ENCODE measurements at places on chromosomes 11 and 22.

DNA sequence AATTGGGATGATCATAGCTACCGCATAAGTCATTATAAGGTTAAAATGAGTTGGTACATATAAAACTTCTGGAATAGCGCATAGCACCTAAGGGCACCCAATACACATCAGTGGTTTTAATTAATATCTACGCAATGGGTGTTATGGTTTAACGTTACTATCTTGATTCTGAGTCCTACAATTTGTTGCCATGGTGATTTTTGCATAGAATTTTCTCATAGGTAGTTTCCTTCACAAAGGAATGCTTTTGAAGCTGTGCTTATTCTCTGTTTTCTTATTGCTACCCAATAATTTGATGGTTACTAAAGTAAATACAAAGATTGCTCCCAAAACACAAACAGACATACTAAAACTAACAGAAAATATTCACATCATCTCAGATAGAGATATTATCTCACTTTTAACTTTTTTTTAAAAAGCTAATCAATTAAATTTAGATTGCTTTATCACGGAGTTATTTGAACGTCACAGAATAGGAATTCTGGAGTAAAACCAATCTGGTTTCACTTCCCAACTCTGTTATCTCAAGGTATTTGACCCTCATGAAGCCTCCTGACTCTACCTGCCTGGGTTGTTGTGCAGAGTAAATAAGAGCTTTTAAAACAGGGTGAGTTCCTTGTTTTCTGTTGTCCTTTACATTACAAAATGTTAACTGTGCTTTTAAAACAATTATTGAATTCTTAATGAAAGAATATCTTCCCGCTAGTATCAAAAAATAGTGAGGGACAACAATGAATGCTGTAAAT lies 635.5 kb upstream of the CCDC90B start:
- DNase-seq = no peak

DNA sequence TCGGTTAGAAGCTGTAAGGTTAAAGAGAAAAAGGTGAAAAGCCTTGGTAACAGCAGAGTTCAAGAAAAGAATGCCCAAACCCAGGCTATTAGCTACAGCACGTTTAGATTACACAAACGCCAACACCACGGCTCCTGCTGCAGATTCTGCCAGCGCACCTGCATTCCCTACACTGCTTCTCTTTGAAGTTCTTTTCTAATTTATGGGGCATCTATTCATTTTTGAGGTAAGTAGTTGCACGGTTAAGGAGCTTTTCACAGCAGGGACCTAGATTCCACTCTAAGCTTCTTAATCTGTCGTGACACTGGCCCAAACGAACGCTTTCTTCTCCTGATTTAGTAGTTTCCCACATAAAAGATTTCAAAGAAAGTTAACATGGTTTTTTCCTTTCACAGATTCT lies 38.0 kb upstream of the CHKA start:
- no peak for DNase-seq

- DNase-seq = no peak
Measured at GRCh38 chr22:22161924-22162851, 82.4 kb upstream of the VPREB1 start.

DNA sequence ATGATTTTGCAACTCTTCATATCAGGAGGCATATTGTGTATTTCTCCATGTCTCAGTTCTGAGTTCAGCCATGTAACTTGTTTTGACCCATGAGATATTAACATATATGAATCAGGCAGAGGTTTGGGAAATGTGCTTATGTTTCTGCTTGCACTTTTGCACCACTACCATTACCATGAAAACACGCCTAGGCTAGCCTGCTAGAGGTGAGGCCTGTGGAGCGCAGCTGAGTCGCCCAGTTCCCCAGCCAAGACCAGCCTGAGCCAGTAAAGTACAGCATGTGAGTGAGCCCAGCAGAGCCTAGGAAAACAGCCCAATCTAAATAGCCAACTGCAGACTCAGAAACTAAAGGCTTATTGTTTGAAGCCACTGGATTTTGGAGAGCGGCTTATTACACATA lies 18.4 kb upstream of the MYOD1 start:
- DNase-seq = no peak

GRCh38 chr11:86940122-86940777 lies 14.9 kb downstream of the FZD4 start:
- DNase-seq = no peak

DNA sequence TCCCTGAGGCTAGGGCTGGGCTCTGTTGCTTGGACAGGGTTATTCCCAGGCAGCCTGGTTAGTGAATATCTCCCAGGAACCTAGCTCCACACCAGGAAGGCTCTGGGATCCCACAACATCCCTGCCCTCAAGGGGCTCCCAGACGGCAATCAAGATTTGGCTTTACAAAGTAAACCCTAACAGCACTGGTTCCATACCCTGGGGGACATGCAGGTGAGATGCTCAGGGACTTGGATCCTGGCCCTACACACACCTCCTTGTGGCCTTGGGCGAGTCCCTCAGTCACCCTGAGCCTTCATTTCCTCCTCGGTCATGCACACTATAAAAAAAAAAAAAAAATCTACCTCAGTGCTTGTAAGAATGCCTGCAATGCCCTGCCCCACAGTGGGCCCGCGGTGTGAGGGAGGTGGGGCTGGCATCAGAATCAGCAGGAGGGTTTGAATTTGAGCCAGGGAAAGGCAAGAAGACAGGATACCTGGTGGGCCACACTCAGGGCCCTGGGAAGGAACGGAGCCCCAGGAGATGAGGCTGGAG lies 86.3 kb downstream of the MORC2 start:
- no peak for DNase-seq

DNA sequence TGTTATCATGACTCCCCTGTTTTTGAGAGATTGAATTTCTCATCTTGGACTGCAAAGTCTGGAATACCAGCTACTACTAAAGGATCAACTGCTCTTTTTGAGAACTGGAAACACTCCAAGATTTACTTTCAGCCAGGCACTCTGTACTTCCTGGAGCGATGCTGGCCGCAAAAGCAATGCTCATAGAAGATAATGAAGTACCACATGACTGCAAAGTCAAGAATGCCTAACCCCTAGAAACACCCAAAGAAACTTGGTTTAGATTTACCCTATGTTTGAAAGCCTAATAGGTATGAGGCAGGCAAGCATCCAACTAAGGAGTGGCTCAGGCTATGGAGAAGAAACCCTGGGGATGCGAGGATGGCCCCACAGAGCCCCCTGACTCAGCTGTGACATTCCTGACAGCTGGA lies 47.7 kb upstream of the ARHGAP20 start:
- no peak for DNase-seq

DNA sequence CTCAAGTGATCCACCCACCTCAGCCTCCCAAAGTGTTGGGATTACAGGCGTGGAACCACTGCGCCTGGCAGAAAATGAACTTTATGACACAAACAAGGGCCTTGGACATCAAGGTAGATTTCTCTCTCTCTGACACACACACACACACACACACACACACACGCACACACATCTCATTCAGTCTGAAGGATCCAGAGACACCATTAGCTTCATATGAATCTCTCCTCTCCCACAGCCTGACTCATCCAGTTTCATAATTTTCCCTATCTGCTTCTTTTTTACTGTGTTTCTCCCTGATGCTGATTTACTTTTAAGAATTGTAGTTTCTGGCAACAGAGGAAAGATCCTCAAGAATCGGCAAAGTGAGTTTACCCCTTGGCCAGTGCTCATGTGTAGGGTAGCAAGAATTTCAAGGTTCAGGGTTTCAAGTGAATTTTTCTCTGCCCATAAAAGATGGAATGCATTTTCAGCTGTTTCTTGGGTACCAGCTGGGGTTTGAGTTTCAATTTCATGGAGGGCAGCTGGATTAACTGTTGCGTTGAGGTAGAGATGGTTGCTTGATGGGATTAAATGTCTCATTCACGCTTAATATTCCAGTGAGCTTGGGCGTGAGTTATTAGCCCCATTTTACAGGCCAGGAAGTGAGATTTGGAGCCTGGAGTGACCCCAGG lies 3.5 kb downstream of the MYO18B start:
- no peak for DNase-seq

GRCh38 chr11:35042224-35042623 lies 96.7 kb upstream of the CD44 start:
- no peak for DNase-seq

- DNase-seq = no peak
Measured at GRCh38 chr11:961921-962320, 36.3 kb downstream of the AP2A2 start.

DNA sequence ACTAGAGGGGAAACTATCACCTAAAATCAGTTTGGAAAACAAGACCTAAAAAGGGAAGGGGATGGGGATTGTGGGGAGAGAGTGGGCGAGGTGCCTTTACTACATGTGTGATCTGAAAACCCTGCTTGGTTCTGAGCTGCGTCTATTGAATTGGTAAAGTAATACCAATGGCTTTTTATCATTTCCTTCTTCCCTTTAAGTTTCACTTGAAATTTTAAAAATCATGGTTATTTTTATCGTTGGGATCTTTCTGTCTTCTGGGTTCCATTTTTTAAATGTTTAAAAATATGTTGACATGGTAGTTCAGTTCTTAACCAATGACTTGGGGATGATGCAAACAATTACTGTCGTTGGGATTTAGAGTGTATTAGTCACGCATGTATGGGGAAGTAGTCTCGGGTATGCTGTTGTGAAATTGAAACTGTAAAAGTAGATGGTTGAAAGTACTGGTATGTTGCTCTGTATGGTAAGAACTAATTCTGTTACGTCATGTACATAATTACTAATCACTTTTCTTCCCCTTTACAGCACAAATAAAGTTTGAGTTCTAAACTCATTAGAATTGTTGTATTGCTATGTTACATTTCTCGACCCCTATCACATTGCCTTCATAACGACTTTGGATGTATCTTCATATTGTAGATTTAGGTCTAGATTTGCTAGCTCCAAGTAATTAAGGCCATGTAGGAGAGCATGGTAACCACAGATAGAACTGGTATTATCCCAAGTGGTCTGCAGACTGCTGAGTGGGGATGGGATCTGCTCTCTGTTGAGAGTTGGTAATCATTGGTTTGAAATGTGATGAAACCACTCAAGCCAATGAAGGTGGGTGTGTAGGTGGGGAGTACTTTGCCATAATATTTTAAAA lies 3.6 kb downstream of the NEAT1 start:
- DNase-seq = no peak

DNA sequence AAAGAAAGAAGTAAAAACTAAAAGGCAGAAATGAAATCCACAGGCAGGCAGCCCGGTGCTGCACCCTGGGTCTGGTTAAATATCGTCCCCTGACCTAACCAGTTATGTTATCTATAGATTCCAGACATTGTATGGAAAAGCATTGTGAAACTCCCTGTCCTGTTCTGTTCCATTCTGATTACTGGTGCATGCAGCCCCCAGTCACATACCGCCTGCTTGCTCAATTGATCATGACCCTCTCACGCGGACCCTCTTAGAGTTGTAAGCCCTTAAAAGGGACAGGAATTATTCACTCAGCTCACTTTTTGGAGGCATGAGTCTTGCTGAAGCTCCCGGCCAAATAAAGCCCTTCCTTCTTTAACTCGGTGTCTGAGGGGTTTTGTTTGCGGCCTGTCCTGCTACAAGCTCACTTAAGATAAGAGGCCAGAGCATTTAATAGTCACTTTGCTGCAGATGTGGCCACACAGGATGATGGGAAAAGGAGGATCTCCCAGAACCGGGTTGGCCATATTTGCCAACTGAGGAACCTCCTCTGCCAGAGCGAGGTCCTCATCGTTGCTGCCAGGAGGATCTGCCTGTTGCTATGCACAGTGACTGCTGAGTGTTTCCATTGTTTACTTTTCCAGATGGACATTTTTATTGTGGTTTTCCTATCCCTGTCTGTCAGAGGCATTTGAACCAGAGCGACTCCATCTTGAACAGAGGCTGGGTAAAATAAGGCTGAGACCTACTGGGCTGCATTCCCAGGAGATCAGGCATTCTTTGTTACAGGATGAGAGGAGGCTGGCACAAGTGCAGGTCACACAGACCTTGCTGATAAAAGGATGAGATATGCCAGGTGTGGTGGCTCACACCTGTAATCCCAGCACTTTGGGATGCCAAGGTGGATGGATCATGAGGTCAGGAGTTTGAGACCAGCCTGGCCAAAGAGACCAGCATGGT lies 10.2 kb downstream of the C11orf96 start:
- no peak for DNase-seq

- no peak for DNase-seq
Measured at GRCh38 chr11:60878245-60879101, 11.1 kb downstream of the ZP1 start.

- DNase-seq = no peak
Measured at GRCh38 chr22:36368359-36368983, 19.3 kb downstream of the MYH9 start.

GRCh38 chr11:4559527-4560440 lies 14.8 kb downstream of the OR52M1 start:
- DNase-seq = no peak

DNA sequence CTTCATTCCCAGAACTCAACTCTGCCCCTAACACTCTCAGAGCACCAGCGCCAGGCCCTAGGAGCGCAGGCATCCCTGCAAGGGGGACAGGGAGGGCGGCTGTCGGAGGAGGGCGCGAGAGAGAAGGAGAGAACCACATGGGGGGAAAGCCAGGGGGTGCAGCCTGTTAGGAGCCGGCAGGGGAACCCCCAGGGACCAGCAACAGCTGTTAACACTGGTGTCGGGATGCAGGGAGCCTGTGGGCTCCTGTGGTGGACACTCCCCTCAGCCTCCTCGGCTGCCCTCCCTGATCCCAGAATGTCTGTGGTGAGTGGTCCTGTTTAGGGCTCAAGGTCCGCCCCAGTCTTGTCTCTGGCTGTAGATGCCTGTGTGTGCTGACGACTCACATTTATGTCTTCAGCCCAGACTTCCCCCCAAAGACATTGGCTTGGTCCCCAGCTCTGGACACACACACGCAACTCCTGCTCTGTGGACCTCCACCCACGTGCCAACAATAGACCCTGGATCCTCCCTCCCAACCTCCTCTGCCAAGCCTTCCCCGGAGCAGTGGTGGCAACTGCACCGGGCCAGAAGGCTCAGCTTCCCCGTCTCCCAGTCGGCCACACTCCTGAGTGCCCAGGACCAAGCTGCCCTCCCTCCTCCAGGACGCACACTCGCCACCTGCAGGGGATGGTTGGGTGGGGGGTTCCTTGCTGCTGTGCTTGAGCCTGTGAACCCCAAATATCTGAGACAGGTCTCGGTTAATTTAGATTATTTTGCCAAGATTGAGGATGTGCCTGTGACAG lies 817 bp upstream of the IFITM5 start:
- no peak for DNase-seq

- no peak for DNase-seq
Measured at GRCh38 chr11:6437993-6438392, 2.8 kb downstream of the HPX start.

DNA sequence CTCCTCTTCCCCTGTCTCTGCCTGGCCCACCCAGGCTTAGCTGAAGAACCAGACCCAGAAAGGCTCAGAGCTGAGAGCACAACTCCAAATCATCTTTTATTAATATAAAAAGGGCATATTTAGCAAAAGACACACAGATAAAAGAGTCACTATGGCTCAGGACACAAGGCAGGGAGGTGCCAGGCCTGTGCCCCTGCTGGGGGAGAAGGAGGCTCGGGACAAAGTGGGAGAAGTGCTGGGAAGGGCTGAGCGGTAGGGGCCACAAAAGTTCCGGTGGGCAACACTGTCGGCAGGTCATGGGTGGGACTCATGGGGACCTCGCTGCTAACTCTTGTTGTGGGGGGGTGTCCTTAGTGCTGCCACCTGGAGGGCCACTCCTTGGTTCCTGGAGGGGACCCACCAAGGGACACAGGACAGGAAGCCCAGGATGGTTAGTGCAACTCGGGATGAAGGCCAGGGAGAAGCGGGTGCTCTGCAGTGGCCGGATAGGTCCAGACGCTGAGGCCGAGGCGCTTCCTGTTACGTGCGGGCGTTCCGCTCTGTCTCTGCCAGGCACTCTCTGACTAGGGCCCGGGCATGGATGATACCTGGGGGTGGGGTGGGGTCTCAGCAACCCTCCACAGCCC lies 1.4 kb upstream of the PITPNM1 start:
- DNase-seq = no peak
